ENCODE measurements at places on chromosomes 11 and 22.

DNA sequence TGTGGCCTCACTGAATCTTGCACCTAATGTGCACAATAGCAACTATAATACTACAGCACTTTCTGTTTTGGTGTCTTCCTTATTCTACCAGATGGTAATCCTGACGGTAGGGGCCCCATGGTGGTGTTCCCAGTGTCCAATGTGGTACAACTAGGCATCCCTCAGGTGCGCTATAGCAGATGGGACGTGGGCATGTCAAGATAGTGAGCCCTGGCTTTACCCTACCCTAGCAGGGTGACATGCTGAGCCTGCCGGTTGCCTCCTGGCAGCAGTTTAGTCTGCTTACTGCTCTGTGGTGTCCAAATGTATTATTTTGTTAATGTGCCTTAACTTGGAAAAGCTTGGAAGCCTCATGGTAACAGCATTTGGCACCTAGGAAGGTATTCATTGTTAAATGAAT, 19.2 kb downstream of the ACO2 start:
- no peak for DNase-seq

DNA sequence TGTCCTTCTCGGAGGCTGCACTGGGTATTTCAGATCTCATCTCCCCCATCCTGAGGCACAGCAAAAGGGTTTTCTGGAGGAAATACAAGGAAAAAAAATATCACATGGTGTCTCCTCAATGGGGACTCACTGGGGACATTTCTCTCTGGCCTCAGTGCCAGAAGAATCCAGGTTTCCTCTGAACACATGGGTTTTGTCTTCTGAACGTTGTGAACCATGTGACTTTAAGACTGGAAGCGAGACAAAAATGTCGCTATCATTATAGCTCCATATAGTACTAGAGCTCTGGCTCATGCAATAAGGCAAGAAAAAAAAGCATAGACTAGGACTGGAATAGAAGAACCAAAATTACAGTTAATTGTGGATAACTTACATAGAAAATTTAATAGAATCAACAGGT, 44.9 kb upstream of the RFPL3 start:
- DNase-seq, result no peak

DNA sequence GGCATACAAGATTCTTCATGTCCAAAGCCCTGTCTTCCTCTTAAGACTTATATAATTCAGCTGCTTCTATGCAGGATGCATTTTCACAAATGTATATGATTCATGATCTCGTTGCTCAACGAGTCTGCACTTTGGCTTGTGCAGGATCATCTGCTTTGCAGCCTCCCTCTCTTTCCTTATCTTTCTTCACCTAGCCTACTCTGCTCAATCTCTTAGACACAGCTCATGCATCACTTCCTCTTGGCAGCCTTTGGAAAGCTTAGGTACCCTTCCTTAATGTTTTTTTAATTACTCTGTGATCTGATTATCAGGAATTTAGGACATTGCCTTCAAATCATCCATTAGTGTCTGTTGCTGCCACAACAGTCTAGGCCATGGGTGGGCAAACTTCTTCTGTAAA, 673.8 kb downstream of the NELL1 start:
- DNase-seq, result no peak

DNA sequence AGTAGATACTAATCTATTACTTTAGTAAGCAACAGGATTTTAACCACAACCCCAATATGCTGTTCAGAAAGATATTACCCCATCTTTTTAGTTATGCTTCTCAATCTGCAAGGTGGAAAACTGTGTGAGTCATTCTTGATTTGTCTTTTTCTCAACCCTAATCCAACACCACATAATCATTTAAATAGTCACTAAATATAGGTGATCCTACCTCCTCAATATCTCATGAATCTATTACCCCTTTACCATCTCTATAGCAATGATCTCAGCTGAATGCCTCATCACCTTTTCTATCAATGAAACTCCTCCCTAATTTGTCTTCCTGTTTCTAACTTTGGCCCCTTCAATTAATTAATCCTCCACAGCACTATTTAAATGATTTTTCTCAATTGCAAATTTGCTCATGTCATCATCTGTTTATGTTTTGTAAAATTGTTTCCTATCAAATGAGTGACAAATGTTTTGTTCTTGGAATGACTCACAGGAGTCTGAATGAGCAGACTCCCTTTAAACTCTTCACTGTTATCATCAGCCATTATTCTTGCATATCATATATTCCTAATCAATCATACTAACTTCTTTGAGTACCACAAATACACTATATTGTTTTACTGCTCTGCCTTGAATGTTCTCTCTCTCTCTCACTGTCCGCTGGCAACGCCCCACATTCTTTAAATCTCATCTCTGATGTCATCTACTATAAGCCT, 26.1 kb downstream of the SNX19 start:
- no peak for DNase-seq

DNA sequence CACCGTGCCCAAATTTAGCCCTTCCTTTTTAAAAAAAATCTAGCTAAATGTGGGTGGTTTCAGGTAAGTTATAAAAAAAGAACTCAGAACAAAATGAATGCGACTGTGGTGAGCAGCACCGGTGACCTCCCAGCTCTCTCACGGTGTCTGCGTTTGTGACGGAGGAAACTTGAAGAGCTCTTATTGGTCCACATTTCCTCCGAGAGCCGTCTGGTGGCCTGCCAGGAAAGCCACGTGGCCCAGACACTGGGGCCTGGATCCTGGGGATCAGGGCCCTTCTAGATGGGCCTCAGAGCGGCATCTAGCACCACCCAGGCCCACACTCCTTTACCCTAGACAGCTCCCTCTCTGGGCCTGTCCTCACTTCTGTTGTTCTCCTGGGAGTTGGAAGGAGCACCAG, 39.5 kb downstream of the B3GAT1 start:
- DNase-seq, result no peak

DNA sequence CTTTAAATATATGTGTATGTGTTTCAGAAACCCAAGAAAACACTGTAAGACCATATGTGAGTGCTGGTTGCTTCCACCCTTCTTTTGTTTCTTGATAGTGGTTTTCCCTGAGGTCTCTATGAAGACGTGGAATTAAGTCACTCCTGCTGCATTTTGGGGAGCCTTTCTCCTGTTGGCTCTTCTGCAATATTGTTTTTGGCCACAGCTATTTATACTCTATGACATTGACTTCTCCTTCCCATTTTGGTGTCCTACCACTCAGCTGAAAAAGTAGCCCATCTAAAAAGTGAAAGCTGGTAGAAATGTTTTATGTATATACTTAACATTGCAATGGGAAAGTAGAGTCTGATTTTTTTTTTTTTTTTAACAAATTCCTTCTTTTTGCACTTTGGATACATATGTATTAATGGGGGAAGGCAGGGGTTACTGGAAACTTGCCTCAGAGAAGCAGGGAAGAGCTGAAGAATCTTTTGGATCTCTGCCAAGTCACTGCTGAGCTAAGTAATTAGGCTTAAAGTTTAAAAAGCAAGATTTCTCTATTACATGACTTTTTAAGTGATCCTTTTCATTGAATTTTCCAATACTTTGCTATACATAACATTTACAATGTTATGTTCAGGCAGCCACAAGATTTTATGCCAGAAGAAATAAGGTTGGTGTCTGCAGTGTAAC, 1.8 kb downstream of the TTC17 start:
- DNase-seq, result no peak

DNA sequence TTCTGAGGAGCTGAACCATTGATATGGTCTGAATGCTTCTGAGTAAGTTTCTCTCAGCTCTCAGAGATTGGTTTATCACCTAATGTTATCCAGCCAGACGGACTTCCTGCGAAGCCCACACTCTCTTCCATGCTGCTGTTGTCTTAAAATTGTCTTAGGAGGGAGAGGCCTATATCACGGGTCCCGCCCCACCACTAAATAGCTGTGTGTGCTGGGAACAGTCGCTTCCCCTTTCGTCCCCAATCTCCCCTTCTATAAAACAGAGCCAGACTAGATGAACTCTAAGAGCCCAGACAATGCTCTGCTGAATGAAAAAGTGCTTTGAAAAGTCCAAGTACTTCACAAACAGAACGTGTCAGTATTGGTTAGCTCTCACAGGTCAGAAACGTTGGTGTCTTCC, 81.4 kb upstream of the AKIP1 start:
- DNase-seq, result no peak

DNA sequence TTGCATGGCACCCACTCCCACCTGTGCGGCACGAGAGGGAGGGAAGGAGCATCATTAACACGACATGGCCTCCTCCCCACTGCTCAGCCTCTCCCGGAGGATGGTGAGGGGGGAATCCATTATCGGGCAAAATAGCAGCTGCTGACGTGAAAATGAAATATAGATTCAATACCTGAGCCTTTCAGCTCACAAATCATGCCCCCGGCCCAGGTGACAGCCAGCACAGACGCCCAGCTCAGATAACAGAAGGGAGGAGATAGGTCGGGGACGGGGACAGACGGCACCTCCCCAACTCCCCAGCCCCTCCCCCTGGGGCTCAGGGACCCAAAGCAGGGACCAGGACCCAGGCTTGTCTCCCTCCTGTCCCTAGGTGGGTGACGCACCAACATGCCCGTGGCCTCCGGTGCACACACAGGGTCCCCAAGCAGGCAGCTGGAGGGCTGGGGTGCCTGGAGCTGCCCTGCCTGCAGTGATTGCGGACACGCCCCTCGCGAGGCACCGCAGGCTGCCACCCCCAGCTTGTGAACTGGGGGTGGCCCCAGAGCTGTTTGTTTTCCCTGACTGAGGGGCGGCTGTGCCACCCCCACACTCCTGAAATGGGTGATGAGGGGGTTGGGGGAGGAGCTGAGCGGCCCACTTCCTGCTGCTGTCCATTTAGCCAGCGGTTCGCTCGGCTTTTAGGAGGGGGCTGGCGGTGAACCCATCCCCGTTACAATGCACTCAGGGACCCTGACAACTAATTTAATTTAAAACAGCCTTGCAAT, 31.7 kb downstream of the FLRT1 start:
- DNase-seq, result no peak

GRCh38 chr22:16828876-16829275, 3.7 kb upstream of the XKR3 start:
- no peak for DNase-seq

- DNase-seq, result no peak
Observed at GRCh38 chr11:83007909-83008580, 63.7 kb downstream of the RAB30 start.

GRCh38 chr11:2318123-2318522, 16.3 kb downstream of the TSPAN32 start:
- DNase-seq, result no peak

DNA sequence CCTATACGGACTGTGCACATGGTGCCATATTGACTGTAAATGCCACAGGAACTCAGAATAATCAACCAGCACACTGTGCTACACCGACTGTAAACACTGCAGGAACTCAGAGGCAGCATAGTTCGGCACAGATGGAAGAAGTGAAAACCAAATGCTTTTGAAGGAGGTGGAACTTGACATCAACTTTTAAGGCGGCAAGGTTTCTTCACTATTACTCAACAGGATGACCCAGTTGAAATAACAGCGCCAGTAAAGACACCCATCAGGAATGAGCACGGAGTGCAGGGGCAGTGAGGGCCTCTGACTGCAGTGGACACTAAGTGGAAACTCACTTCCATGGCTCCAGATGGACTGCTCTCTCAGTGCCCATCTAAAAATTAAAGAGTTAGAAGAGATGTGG, 15.7 kb downstream of the TESMIN start:
- no peak for DNase-seq

- DNase-seq, result peak; percentile 52
Observed at GRCh38 chr22:36221799-36222751, 17.3 kb downstream of the APOL2 start.

GRCh38 chr11:86814775-86815174, 14.4 kb downstream of the PRSS23 start:
- no peak for DNase-seq

- DNase-seq, result no peak
Observed at GRCh38 chr22:28896611-28897010, 13.2 kb downstream of the ZNRF3 start.

GRCh38 chr11:18145837-18146236, 13.5 kb downstream of the MRGPRX3 start:
- DNase-seq, result no peak

DNA sequence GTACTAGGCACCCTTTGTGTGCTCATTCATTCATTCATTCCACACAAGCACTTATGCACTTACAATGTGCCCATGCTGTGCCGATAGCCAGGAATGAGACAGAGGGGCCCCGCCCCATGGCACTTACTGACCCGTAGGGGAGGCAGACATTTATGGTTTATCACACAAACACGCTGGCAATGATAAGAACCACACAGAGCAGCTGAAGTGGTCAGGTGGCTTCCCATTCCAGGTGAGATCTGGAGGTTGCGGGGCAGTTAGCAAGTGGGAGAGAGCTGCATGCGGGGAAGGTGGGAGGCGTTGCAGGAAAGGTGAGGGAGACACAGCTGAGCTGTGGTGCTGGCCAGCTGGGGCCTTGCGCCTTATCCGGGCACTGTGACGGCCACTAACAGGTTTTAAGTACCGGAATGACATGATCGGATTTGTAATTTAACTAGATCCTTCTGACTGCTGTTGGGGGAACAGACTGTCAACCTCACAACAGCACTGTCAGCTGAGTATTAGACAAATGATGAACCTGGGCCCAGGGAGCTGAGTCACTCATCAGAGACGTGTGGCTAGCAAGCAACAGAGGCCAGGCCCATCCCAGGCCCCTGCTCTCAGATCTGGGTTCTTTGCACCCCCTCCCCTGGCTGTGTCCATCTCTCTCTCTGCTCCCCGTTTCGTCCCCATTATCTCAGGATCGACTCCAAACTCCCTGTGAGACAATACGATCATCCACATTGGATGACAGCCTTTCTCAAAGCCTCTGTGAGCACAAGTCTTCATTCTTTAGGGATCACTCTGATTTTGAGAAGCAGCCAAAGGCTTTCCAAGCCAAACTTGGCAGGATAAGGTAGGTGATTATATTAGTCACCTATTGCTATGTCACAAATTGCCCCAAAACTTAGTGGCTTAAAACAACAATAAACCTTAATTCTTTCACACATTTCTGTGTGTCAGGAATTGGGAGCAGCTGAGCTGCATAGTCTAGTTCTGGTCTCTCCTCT, 28.4 kb downstream of the RASD2 start:
- no peak for DNase-seq

GRCh38 chr11:64801158-64801464, 1.9 kb downstream of the MAP4K2 start:
- no peak for DNase-seq

Measured in stimulated activated CD4-positive, alpha-beta T cell treated with anti-CD3 and anti-CD28 coated beads, Interleukin-2, amount 100 ng/mL, for 24 hours (primary cell).